ENCODE measurements at places on chromosomes 2 and 18.
A peak's percentile ranks its signal among the peaks of the same experiment; 100 is the strongest.

DNA sequence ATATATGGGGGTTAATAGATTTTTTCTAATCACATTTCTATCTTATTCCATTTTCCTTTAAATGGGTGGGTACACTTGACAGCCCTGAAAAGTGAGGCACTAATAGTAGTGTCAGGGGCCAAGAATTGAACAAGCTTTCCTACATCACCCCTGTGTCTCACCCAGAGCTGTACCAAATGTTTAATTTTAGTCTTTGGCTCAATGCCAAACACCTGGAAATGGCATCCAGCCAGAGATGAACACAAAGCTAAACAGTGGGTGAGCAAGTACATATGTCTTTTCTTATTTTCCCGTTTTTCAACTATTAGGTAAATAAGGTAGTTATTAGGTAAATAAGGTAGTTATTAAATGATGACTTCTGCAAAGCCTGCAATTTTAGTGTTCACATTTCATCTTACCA lies 276.3 kb upstream of the ERBB4 start:
- DNase-seq = no peak

GRCh38 chr2:66170744-66171330 lies 264.1 kb upstream of the MEIS1 start:
- DNase-seq = no peak

- peak; percentile 12 for DNase-seq
Measured at GRCh38 chr2:219230059-219230540, 494 bp downstream of the ANKZF1 start.

DNA sequence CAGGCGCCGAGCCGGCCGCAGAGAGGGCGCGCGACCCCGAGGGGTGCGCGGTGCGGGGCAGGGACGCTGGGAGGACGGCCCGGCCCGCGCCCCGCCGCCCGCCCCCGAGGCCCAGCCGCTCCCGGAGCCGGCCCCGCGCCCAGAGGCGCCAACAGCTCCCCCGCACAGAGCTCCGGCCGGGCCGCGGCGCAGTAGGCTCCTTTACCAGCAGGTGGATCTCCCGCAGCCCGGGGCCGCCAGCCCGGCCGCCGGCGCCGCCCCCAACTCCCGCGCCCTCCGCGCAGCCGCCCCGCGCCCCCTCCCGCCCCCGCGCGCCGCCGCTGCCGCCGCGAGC lies 258 bp downstream of the MGAT4A start:
- peak; percentile 19 for DNase-seq

DNA sequence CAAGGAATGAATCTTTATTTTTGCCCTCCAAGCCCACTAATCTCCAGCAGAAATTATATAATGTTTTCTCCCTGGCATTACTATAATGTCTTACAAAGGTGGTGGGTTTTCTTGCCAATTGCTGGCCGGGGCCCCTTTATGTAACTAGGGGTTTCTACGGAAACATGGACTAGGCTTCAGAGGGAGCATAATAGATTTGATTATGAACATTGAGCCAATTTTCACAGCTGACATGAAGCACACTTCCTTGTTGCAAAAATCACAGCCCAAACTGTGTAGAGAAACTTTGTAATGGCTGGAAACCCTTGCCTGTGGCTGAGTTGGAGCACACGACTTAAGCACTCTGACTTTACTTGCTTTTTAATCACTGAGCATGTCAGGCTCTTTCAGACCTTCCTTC lies 3.8 kb upstream of the CYRIA start:
- no peak for DNase-seq

GRCh38 chr2:178846458-178846802 lies 39.2 kb upstream of the TTN start:
- DNase-seq = no peak

DNA sequence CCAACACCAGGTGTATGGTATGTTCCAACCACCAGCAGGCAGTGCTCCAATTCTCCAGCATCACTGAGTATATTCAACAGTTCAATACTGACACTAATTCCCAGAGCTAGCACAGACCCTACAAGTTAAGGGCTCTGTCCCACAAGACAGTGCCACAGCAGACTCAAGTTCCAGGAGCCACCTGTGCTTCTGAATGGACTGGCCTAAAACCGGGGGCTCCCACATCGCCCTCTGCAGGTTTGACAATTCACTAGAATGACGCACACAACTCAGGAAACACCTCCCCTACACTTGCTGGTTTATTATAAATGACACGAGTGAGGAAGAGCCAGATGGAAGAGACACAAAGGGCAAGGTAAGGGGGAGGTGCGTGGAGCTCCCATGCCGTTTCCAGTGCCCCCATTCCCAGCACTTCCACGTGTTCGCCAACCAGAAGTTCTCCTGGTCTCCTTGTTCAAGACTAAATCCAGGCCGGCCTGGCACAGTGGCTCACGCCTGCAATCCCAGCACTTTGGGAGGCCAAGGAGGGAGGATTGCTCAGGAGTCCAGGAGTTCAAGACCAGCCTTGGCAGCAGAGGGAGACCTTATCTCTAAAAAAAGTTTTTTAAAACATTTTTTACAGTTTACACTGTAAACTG lies 12.2 kb upstream of the ATP6V1B1 start:
- DNase-seq = no peak

- DNase-seq = no peak
Measured at GRCh38 chr2:3301001-3301400, 76.6 kb downstream of the EIPR1 start.

DNA sequence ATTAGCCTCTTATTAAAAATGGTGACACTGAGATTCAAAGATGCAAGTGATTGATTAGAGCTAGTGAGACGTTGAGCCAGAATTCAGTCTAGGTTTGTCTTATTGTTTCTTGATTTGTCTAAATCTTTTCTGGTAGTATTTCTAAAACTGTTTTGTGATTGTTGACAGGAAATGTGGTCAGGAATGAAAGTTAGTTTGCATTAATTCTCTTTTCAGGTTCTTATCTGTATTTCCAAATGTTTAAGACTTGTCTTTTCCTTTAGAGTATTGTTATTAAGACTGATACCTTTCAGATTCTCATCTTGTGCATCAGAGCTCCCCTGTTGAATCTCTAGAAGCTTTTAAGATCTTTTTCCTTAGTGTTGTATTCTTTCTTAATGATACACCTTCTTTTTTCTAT lies 89.3 kb downstream of the MBD5 start:
- no peak for DNase-seq

GRCh38 chr2:60641811-60642788 lies 88.6 kb upstream of the BCL11A start:
- peak; percentile 71 for DNase-seq

- no peak for DNase-seq
Measured at GRCh38 chr2:69366-70344, 23.4 kb upstream of the FAM110C start.

- no peak for DNase-seq
Measured at GRCh38 chr2:37013315-37013641, 46.9 kb upstream of the STRN start.

GRCh38 chr2:238846378-238846627 lies 1.6 kb upstream of the TWIST2 start:
- DNase-seq = no peak

GRCh38 chr18:47425365-47425764 lies 173.9 kb upstream of the SKOR2 start:
- DNase-seq = no peak

DNA sequence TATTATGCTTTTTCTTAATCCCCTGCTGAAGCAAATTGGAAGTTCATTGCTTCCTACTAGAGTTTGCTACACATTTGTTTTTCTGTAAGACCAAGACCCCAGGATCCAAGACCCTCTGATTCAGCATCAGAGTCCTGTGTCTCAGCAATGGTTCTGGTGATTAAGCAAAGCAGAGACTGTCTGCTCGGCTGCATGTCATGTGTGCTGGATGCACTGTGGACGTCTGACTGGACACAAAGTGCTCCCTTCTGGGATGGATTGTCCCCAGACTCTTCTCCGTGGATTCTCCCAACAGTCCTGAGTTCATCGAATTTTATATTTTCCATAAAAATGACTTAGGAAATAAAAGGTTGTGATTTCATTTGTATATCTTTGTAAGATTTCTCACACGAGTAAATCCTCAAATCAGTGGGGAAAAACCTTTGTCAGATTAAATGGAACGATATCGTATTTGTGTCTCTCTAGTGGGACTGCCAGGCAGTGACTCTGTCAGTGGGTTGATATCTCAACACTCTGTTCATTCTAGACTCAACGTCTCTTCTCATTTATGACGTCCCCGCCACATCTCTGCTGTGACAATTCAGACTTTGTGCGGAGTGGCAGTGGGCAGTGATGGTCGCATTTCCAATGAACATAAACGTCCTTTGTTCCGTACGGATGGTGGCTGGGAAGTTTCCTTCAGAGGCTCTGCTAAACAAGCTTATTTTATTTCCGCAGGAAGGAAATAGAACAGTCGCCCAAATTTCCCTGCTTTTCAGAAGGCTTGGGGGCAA lies 58.6 kb downstream of the NCAPH start:
- DNase-seq = no peak

GRCh38 chr2:159013103-159013502 lies 44.7 kb downstream of the TANC1 start:
- no peak for DNase-seq

DNA sequence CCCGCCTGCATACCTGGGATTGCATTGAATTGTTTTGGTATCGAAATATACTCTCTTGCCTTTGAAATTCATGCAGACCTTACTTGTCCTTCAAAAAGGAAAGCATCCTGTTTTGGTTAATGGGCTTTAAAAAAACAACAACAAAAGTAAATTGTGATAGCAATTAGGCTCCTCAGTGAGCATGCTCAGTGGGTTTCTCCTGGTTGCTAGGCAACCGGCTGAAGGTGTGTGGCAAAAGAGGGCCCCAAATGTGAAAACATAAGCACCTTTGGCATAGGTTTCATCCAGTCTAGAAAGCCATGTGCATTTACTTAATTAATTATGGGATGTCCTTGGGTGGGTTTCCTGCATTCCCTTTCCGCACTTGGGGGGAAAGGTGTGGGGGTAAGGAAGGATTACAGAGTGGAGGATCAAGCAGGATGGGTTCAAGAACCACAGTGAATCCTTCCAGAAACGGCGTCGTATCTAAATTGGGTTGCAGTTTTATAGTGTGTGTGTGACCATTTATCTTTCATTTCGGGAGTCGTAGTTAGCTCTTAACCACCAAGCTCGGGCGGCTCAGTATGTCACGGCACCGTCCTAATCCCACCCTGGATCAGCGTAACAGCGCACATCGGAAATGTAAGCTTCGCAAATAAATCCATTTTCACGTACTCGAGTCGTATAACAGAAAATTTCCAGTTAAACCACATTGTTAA lies 274.9 kb upstream of the TCF4 start:
- DNase-seq = no peak

GRCh38 chr2:191838526-191838925 lies 8.4 kb downstream of the CAVIN2 start:
- no peak for DNase-seq

DNA sequence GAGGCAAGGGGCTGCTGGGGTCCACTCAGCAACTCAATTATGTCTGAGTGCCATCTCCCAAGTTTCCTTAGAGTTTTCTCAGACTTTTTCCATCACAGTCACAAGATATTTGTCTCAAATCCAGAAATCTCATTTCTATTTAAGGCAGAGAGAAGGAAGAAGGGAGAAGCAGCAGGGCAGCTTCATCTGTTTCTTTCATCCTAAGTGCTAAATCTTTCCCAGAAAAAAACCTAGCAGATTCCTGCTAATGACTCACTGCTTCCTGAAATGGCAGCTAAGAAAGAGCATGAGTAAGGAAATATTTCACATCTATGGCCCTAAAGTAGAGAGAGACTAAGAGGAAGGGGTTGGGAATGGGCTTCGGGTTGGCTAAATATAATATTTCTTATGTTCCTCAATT lies 88.0 kb downstream of the KYNU start:
- DNase-seq = no peak

DNA sequence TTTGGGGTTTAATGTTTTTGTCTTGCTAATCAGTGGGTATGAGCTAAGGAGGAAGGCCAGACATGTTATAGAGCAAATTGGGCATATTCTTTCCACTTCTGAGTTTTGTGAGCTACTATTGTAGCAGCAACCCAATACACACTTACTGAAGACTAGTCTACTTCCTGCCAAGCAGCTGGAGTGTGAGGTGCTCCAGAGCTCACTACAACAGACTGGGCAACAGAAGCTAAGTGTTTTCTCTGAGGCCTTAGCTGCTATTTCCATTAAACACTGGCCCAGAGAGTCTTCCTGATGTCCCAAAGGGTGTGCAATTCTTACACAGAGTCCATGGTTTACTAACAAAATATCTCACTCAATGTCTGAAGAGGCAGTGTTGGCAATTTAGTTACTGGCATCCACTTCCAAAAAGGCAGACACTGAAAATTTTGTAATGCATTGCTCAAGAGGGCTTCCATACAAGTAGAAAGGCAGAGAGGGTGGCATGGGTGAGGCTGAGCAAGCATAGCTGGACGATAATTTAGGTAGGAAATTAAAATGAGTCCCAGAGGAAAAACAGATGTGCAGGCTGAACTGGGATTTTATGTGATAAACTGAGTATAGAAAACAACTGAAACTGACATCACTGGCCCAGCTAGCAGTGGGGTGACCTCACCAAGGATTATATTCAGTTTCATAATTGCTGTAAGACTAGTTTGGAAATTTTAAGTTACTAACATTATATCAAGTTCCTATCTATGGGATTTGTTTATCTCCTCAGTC lies 68.6 kb downstream of the ZC3H6 start:
- no peak for DNase-seq

DNA sequence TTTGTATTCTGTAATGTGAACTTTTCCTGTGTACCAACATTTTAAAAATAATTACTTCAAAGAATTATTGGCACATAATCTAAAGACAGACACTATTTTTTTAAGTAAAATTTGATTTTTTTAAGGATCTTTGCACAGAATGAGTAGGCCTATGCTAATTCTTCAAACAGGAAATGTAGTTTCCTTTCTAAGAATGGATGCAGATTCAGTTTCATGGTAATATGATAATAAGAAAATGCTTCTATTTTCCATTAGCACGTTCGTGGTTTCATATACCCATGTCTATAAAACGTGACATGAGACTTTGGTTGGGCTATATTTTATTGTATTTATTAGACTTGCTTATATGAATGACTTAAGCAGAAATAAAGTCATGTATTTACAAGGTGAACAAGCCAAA lies 191.8 kb upstream of the RBBP8 start:
- no peak for DNase-seq

DNA sequence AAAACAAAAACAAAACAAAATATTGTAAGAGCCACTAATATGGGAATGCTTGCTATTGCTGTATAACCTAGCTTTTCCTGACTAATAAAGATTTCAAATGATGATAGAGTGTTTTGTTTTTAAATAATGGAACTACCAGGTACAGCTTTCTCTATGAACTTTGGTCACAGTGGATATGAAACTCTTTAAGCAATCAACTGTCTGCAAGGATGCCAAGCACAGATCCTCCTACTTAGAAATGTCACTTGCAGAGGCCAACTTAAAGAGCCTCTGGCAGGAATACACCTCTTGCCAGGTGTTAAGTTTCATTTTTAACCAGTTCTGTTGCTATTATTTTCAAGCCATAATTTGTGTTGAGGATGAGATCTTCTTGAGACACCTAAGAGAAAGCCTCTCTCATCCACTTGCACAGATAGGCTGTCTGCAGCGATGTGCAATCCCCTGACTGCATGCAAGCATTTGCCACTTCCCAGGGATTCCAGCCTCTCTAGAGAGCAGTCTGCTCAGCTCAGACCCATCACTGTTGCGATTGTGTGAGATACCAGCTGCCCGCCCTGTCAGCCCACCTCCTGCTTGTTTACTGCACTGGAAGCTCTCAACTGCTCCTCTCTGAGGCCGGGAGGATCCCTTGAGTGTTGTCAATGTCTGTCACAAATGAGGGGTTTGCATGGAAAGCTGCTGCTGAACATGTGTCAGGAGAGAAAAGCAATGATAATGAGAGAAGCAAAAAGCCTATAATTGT lies 86.1 kb upstream of the SCG2 start:
- DNase-seq = no peak

All from HAP-1 (cell line).